Mesendoderm (in vitro differentiated cells): ENCODE measurements at places on chromosomes 4 and X.

GRCh38 chr4:143184217-143184502 is 557 bp upstream of the USP38 start:
- DNase-seq = no peak

DNA sequence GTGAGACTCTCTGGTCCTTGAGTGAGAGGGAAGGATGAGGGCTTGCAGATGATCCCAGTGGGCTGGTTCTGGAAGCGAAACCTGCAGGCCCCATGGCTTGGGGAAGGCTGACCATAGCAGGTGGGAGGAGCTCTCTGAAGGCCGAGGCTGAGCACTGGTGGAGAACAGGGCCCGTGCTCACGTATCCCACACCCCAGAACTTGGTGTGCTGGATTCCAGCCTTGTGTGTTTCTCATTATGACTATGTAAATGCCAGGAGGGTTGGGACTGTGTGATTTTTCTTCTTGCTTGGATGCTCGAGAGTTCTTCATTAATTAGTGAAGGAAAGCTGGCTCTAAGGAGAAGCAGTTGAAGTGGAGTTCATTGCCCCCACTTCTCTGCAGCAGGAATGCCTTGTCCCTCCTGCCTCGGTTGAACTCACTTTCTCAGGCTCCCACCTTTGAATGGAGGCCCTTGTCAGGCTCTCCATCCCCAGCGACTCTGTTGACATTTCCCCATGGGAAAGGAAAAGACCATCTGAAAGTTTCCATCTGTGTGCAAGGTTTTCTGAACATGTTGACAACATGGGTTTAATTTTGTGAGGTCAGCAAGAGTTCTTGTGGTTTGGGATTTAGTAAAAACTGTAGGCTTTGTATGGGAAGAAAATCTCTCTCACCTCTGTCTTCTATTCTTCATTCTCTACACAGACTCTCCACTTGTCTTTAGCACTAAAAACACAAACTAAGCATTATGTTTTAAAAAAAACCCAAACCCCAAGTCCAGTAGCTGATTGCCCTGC is 57.7 kb downstream of the TBL1X start:
- DNase-seq = no peak

- peak; percentile 51 for DNase-seq
These were observed 419.5 kb upstream of the ATOH1 start for GRCh38 chr4:93409035-93409434.

GRCh38 chrX:2974961-2975360 is 31.4 kb upstream of the ARSH start:
- no peak for DNase-seq

DNA sequence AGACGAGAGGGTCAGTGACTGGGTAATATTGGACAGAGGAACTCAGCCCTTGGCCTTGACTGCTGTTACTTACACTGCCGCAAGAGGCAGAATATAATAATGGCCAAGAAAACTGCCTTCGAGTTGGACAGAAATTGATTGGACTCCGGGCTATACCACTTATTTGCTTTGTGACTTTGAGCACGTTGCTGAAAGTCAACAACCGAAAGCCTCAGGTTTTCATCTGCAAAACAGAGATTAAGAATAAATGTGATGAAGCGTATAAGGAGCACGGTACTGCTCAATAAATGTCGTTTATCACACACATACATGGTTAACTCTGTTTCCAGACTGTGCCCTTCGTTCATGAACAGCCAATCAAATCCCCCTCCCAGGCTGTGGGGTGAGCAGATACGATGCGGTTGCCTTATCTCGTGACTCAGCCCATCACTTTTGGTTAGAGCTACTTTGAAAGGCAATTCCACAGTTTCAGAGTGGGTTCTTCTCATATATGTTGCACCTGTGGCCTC is 91.6 kb downstream of the TSPAN7 start:
- DNase-seq = no peak

DNA sequence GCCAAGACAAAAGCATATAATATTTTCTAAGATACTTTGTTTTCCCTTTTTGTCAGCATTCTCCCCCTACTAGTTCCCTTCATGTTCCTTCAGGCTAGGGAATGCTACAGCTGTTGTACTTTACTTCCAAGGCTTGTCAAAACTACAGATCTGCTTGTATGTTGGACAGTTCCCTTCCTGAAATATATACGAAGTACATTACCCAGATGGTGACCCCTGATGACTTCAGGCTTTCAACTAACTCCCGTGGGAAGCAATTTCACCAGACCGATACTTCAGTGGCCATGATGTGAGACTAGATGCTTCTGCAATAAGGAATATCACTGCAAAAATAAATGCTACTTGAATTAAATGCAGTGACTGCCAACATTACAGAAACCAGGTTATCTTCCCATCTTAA is 332.8 kb downstream of the SH2D1A start:
- no peak for DNase-seq

DNA sequence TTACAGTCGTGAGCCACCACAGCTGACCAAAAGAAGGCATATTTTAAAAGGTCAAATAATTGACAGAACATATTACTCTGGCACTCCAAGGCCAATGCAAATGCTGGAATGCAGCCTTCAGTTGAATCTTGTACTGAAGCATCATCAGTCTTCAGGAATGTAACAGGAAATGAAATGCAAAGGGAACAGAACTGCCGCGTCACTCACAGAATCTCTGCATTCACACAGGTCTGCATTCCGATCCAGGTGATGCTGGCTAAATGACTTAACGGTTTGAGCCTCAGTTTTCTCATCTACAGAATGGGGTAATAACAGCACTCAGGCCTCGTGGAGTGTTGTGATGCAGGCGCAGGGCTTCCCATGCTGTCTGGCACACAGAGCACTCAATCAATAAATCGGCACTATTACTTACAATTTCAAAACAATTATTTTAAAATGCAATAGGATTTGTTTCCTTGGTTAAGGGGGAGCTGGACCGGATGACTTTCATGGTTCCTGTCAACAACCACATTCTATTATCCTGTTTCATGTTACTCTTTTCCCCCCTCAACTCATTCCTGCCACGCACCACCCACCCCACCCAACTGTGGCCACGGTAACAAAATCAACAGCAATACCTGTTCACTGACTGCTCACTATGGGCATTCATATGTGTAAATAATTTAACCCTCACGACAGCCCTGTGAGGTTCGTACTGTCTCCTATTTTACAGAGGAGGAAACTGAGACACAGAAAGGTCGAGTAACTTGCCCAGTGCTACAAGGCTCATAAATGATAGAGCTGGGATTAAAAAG is 32.4 kb downstream of the IGFBP7 start:
- peak; percentile 95 for DNase-seq

- no peak for DNase-seq
These were observed 11.2 kb upstream of the RNF175 start for GRCh38 chr4:153771046-153771445.

DNA sequence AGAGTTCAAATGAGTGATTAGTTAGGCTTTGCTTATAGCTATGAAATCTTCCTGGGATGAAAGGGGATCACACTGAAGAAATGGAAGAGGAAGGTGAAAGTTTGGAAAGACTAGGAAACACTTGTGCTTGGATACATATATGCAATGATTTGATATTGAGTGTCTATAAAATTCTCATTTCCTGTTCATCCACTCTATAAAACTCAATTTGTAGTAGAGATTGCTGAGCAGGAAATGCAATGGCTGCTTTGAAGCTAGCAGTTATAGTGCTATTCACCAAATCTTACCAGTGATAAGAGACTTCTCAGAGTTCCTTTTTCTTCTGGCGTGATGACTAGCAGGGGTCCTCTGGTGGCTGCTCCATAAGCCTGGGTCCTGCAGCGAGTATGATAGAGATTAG is 128.1 kb upstream of the HPF1 start:
- DNase-seq = peak; percentile 10

DNA sequence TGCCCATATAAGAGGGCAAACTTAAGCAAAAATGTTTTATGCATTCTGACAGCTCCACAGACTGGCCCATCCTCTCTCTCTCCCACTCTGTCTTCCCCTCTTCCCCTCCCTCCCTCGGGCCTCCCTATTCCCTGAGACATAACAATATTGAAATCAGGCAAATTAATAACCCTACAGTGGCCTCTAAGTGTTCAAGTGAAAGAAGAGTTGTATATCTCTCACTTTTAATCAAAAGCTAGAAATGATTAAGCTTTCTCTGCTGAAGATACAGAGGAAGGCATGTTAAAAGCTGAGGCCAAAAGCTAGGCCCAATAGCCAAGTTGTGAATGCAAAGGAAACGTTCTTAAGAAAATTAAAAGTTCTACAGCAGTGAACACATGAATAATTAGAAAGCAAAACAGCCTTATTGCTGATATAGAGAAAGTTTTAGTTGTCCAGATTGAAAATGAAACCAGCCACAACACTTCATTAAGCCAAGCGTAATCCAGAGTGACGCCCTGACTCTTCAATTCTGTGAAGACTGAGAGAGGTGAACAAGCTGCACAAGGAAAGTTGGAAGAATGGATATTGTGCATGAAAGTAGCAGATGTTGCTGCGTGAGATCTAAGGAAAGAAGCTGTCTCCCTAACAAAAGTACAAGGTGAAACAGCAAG is 54.9 kb downstream of the USO1 start:
- no peak for DNase-seq

- DNase-seq = no peak
These were observed 350.1 kb downstream of the GRXCR1 start for GRCh38 chr4:43242606-43243005.

DNA sequence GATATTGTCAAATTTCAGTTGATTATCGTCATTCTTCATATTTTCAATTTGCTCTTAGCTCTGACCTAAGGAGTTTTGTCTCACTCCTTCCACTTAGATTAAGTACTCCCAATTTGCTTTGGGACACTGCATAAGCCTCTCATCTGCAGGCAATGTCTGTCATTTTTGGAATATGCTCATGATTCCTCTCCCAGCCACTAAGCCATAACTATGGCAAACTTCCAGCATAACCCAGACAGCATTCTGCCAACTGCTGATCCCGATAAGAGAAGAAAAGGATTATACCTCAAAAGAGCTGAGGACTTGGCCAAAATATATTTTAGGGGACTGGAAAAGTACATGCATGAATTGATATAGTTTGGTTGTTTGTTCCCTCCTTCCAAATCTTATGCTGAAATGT is 444.4 kb downstream of the GABRG1 start:
- DNase-seq = no peak

GRCh38 chr4:151930372-151930771 is 169.6 kb upstream of the GATB start:
- no peak for DNase-seq

GRCh38 chr4:159487284-159487747 is 384.4 kb downstream of the RAPGEF2 start:
- DNase-seq = peak; percentile 90

- DNase-seq = no peak
These were observed 2.5 kb downstream of the OCIAD2 start for GRCh38 chr4:48904101-48904500.

DNA sequence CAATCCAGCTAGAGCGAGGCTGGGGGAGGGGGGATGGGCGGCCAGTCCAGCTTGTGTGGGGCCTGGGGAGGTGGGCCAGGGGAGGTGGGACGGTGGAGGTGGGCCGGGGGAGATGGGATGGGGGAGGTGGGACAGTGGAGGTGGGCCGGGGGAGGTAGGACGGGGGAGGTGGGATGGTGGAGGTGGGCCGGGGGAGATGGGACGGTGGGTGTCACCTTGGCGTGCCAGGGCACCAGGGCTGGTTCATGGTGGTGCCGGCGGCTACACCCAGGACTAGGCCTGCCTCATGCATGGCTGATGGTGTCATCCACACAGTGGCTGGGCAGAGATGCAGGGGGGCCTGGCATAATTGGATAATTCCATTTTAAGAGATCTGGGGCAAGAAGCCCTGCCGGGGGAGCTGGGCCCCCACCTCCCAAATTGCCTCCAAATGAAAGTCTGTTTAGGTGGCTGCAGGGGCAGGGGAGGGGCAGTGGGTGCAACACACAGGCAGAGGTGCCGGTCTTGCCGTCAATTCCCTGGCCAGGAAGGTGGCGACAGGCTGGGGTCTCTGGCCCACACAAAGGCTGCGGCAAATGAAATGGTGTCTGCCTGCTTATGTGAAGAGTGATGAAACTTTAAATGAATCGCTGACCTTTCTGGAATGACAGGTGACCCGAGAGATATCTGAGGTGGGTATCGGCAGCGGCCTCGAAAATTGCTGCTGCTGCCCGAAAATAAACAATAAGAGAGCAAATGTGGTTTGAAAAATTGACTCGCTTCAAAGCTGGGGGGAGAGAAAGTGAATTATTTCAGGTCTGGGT is 82.1 kb downstream of the FAM53A start:
- DNase-seq = no peak

DNA sequence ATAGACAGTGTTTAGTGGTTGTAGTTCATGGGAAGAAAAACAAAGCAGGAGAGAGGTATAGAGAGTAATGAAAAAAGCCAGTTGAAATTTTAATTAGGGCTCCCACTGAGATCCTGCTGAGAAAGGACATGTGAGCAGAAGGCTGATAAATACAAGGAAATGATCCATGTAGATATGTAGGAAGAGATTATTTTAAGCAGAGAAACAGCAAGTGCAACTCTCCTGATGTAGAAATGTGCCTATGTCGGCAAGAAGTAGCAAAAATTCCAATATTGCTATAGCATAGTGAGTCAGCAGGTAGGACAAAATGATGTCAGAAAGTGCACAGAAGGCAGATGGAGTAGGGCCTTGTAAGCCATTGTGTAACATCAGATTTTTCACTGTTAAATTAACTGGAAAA is 1027.3 kb downstream of the PCDH18 start:
- DNase-seq = peak; percentile 24

- peak; percentile 84 for DNase-seq
These were observed 101.2 kb downstream of the ZNF674 start for GRCh38 chrX:46444011-46444410.

DNA sequence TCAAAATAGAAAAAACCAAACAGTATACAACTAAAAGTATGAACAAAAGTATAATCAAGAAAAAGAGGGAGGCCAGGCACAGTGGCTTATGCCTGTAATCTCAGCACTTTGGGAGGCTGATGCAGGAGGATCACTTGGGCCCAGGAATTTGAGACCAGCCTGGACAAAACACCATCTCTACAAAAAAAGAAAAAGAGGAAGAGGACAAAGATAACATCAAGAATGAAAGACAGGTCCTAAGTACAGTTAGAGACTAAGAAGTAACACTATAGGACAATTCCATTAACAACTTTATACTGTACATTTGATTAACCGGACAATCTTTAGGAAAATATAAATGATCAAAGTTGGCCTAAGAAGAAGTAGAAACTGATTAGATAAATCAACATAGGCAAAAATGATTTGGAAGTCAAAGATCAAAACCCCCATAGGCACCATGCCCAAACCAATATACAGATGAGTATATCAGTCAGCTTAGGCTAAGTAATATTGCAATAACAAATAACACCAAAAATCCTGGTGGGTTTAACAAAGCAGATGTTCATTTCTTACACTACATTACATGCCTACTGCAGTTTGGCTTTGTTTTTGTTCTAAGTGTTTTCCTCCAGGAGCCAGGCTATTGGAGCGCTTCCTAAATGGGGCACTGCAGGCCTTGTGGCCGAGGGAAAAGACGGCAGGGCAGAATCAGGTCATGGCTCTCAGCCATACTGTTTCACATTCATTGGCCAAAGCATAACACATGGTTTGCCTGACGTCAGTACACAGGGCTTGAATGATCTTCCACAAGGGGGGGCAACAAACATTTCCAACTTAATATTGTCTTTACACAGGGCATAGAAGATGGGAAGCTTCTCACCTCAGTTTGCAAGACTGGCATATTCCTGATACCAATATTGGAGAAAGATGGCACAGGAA is 42.2 kb upstream of the HGFAC start:
- DNase-seq = peak; percentile 74
